GM23248 (cell line): ENCODE measurements at places on chromosomes 7 and 10.

- DNase-seq: no peak
Observed at GRCh38 chr7:28224172-28224571, 43.6 kb upstream of the JAZF1 start.

- DNase-seq: no peak
Observed at GRCh38 chr7:22698767-22699166, 28.2 kb upstream of the IL6 start.

DNA sequence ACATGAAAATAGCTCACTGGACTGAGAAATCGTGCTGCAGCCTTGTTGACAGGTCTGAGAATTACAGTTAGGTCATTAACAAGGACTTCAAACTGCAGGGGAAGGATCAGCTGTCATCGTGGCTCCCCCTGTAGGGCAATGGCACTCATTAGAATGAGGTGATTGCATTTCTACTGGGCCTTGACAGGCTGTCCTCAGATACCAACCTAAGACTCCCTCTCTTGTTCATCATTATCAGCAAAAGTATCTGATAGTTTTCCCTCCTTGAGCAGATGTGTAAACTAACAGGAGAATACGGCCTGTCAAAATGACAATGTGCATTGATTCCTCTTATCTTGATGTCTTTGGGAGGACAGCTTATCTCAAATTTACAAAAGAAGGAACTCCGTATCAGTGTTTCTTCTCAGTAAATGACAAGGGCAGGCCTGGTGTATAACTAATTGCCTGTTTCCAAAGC, 648.5 kb upstream of the LRRN3 start:
- DNase-seq: no peak

DNA sequence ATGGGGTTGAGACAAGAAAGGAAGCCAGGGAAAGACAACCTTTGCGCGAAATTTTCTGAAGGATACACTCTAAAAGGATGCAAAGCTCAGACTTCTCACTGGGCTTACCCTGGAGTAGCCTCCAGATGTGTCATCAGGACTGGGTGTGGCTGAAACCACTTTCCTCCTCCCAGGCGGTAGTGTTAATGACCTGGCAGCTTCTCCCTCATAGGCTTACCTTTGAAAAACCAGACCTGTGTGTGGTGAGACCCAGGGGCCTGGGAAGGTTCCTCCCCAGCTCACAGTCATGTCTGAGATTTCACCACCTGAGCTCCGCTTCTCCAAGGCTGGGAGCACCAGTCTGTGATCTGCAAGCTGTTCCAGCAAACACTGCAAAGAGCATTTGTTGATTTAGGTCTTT, 93.7 kb downstream of the EPC1 start:
- DNase-seq: peak; percentile 73

- no peak for DNase-seq
Observed at GRCh38 chr7:116139807-116140206, 70.5 kb upstream of the TES start.

DNA sequence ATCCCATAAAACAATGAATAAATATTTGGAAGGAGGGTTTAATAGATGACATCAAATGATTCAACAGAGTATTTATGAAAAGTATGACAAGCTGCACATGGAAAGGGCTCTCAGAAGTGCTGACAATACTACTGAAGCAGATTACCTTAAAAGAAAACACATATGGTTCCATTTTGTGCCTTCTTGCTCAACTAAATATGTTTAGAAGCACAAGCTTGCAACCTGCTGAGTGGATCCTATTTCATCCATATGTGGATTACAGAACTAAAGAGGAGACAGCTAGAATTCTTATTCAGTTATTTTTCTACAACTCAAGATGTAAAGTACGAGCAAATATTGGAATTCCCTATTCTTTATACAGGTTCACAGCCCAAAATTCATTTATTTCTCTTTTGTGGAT, 340.6 kb downstream of the TFEC start:
- DNase-seq: no peak

GRCh38 chr10:91941426-91941825, 17.9 kb downstream of the BTAF1 start:
- no peak for DNase-seq

DNA sequence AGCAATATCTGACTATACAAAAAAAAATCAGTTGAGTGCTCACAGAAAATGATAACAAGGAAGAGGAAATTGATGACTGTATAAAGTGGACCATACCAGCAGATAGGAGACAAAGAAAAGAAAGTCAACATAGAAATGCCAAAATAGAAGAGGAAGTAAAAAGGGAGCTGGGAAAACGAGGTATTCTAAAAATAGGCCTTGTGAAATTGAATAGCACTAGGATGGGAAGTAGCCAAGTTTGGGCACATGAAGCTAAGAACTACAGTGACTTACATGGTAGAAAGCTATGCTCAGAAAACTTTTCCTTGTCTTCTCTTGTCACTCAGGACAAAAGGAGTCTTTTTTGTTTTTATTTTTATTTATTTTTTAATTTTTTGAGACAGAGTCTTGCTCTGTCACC, 76.2 kb upstream of the APBB1IP start:
- DNase-seq: no peak

DNA sequence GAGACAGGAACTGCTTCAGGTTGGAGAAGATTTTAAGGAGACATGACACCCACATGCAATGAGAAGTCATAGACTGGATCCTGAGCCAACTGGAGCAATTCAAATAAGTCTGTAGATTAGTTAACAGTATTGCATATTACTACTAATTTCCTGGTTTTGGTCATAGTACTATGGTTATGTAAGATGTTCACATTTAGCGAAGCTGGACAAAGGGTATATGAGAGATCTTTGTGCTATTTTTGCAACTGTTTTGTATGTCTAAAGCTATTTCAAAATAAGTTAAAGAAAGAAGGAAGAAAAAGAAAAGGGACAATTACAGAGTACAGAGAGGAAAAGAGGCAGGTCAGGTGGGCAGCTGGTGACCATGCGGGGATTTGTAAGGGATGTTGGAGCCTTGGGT, 116.5 kb upstream of the SVIL start:
- no peak for DNase-seq

- DNase-seq: peak; percentile 41
Observed at GRCh38 chr7:12653518-12653917, 33.9 kb upstream of the ARL4A start.

DNA sequence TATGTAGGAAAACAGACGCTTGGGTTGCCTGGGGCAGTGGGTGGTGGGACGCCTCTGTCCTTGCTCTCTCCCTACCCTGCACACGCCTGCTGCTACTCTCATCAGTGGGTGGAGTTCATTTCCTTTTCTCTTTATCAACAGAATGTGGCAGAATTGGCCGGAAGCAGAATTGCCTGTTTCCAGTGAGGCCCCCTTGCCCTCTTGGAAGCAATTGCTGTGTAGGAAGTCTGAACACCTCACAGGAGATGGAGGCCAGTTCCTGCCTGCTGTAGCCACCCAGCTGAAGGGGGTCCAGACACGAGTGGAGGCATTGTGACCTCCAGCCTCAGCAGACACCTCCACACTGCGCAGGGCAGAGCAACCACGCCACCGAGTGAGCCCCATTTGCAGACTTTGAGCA, 331.6 kb upstream of the ZNF32 start:
- no peak for DNase-seq

GRCh38 chr10:125817337-125817946, 5.6 kb downstream of the UROS start:
- DNase-seq: no peak

- no peak for DNase-seq
Observed at GRCh38 chr7:132608523-132608922, 32.3 kb upstream of the PLXNA4 start.

DNA sequence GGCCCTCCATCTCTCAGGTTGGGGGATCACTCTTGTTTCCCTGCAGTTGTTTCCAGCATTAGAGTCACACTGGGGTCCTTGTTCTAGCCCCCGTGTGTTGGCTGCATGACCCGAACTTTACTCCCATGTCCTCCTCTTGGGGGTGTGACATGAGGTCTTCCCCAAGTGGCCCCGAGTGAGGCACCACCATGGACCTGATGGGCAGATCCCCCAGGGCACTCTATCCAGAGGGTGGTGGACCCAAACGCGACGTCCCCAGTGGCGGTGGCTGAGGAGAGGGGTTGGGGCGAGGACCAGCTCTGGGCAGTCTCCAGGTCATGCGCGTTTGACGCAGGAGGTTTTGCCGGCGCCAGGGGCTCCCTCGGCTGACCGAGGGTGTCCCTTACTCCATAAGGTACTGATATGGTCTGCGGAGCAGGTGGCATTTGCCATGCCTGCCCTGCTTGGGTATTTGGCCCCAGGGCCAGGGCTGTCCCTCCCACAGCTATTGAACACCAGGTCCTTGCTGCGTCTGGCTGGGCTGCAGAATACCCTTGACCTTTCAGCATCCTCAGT, 131.9 kb downstream of the LHPP start:
- no peak for DNase-seq
